Airway epithelial cell (primary cell): ENCODE measurements at places on chromosomes 4 and X. TPM values are rescaled to one million over a fixed set of nuclear protein-coding genes. Genes with fewer than 3 reads are reported as not detected.

The DGKK gene
- not detected in 2 replicates for total RNA-seq

The FGFBP2 gene
- not detected in 2 replicates for total RNA-seq

The SHROOM2 gene
- total RNA-seq: 7.9 and 13.0 TPM in 2 replicates

The SASH3 gene
- not detected in 2 replicates for total RNA-seq

The MGAT4D gene
- total RNA-seq: not detected in 2 replicates

The CPXCR1 gene
- total RNA-seq: 0.09 TPM in 1 of 2 replicates, not detected in the other

The PCDH18 gene
- total RNA-seq: 1.5 and 2.4 TPM in 2 replicates

The MYOZ2 gene
- total RNA-seq: not detected in 2 replicates

The RAB41 gene
- total RNA-seq: not detected in 2 replicates

The TCEANC gene
- total RNA-seq: 1.3 and 1.5 TPM in 2 replicates

The ARHGEF38 gene
- total RNA-seq: under 0.01 TPM in 1 of 2 replicates, not detected in the other

The ATOH1 gene
- total RNA-seq: not detected in 2 replicates

The PRR32 gene
- not detected in 2 replicates for total RNA-seq

The GRIA3 gene
- total RNA-seq: 0.21 and 0.28 TPM in 2 replicates

The GRIA2 gene
- total RNA-seq: not detected in 2 replicates

The CCSER1 gene
- total RNA-seq: 1.4 TPM in 1 of 2 replicates, not detected in the other

The SMIM10L2A gene
- 1.5 and 2.5 TPM in 2 replicates for total RNA-seq

The PRKG2 gene
- total RNA-seq: 0.28 and 1.1 TPM in 2 replicates

The FABP2 gene
- total RNA-seq: not detected in 2 replicates

The PABPC1L2A gene
- total RNA-seq: not detected in 2 replicates

The PGAM4 gene
- total RNA-seq: not detected in 2 replicates

The SHISA3 gene
- 0.21 and 0.46 TPM in 2 replicates for total RNA-seq

The PPBP gene
- 1.8 and 3.9 TPM in 2 replicates for total RNA-seq

The SMIM9 gene
- total RNA-seq: not detected in 2 replicates

The C1QTNF7 gene
- not detected in 2 replicates for total RNA-seq

The EREG gene
- total RNA-seq: 21.3 and 33.1 TPM in 2 replicates

The PRPS2 gene
- 27.2 and 41.0 TPM in 2 replicates for total RNA-seq

The C4orf36 gene
- total RNA-seq: 1.1 and 3.5 TPM in 2 replicates

The RIBC1 gene
- total RNA-seq: 0.74 and 1.5 TPM in 2 replicates

The PTPN13 gene
- total RNA-seq: 46.8 and 50.6 TPM in 2 replicates

The PCSK1N gene
- 13.2 and 15.4 TPM in 2 replicates for total RNA-seq

The STOX2 gene
- 3.1 and 4.2 TPM in 2 replicates for total RNA-seq

The TEX13B gene
- total RNA-seq: not detected in 2 replicates

The PDLIM3 gene
- total RNA-seq: 0.07 and 0.56 TPM in 2 replicates

The ERCC6L gene
- total RNA-seq: 5.8 and 6.9 TPM in 2 replicates

The GAB3 gene
- total RNA-seq: not detected in 2 replicates

The NLGN4X gene
- total RNA-seq: not detected in 2 replicates

The CLIC2 gene
- not detected in 2 replicates for total RNA-seq

The XAGE2 gene
- total RNA-seq: not detected in 2 replicates
